AG04450 (cell line): ENCODE measurements at places on chromosomes 6 and 20.

- DNase-seq = no peak
These were observed 61.4 kb upstream of the E2F3 start for GRCh38 chr6:20340068-20340848.

DNA sequence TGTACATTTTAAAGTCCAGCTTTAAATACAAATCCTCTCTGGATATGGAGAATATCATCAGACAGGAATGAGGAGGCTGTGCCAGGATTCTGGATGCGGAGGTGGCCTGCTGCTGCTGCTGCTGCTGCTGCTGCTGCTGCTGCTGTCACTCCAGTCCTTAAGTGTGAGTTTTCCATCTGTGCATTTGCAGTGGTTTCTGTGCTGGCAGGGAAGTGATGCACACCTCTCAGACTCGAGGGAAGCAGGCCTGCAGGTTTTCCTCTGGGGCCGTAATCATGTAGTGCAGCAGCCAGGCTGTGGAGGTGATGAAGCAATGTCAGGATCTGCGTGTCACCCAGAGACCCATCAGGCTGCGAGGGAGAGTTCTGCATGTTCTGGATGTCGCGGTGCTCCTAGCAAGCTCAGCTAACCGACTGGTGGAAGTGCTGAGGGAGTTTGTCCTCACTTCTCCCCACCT is 32.0 kb downstream of the CFAP61 start:
- no peak for DNase-seq

DNA sequence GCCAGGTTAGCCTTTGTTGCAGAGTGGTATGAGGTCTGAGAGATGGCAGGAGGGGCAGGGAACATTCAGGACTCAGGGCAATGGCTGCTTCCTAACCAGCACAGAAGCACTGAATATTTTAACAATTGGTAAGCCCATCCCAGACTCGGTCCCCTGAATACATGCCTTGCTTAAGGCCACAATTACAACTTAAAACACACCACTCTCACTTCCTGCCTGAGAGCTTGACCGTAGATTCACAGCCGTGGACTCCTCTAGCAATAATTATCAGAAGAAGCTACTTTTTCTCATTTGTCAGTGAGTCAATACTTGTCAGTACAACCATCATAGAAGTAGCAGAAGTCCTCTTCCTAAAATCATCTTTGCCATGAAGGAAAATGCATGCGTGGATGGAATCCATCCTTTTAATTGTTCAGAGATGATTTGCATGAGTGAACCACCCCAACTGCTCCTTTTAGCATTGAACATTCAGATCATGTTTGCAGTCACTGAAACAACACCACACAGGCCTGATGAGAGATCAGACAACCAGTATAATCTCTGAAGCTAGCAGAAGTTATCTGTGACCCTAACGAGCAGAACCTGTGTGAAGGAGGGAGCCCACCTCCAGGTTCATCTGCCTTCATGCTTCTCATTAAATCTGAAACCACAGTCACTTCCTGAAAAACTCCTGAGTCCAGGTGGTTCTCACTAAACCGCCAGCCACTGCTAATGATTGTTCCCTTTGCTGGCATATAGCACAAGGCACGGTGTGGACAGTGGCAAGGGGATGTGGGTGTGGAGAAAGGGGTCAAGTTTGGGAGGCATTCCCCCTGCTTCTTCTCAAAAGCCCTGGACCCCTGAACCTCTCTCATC is 333.9 kb upstream of the CNR1 start:
- no peak for DNase-seq

DNA sequence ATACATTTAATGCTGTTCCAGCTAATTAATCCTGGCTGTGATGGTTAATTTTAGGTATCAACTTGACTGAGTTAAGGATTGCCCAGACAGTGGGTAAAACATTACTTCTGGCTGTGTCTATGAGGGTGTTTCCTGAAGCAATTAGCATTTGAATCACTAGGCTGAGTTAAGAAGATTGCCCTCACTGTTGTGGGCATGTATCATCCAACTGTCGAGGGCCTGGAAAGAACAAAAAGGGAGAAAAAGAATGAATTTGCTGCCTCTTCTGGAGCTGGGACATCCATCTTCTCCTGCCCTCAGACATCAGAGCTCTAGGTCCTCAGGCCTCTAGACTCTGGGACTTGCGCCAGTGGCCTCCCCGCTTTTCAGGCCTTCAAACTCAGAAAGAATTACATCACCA is 34.3 kb downstream of the SDHAF4 start:
- no peak for DNase-seq

- no peak for DNase-seq
These were observed 969.6 kb downstream of the EYS start for GRCh38 chr6:64737418-64737817.

DNA sequence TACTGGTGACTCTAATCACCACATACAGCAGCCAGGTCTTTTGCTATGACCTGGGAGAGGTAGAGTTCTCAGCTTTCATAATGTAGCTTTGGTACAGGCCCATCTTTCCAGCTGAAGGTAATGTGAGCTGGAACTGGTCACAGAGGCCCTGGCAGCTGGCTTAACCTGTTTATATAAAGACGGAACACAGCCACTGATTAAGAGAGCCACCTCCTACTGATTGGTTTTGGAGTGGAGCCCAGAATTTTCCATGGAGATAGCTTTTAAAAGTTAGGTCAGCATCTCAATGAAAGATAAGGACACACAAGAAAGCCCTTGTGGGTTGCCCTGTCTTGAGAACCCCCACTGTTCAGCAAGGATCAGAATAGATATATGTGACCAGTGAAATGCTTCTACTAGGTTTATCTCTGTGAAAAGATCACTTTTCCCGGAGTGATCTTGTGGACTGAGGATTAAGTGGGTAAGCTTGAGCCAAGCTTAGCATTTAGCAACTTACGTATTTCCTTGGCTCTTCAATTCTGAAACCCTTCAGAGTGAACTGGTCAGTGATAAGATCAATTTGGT is 213.7 kb upstream of the CITED2 start:
- DNase-seq = no peak

GRCh38 chr20:32336918-32337347 is 21.2 kb upstream of the ASXL1 start:
- DNase-seq = no peak

DNA sequence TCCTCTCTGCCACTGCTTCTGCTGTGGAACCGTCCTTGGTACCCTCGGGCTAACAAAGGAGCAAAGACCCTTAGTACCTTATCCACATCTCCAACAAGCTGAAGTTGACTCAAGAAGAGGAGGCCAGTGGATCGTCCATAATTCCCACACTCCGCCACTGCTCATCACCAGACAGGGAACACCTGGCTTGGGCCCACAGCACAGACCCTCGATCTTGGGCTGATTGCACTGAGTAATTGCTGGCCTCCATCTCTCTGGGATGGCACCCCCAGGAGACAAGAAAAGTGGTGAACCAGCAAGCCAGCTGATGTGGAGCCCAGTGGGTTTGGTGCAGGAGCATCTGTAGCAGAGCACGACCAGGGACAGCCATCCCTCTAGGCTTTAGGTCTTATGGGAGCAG is 109.4 kb upstream of the GRIK2 start:
- no peak for DNase-seq

- no peak for DNase-seq
These were observed 390.9 kb upstream of the NRSN1 start for GRCh38 chr6:23735151-23735550.

DNA sequence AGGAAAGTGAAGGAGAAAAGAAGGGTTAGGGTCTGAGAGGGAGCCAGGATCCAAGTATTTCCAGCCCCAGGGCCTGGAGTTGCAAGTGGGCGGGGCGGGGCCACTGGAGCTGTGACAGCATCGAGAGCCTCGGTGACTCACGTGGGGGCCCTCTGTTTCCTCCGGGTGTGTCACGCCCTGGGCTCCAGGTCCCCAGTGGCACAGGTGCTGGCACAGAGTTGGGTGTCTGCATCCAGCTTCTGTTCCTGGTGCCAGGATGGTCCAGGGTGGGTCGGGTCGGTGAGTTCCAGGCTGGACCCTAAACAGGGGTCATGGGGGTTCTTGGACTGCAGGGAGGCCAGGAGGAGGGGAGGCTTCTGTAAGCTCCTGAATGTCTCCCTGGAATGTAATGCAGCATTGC is 16.7 kb downstream of the RAET1L start:
- DNase-seq = no peak

DNA sequence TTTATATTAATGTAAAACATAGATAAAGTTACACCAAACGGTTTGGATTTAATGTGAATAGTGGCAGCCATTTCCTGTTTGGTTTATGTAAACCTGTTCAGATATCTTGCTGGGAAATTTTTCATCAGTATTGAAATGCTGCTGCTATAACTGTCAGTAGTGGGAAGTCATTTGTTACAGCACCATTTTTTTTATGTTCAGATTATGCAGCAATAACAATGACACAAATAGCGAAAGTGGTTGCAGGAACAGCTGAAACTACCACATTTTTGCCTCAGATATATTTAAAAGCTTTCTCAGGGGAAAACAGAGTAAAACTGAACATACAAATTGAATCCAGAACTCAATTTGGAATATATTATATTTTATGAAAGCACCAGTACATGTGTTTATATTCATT is 128.8 kb upstream of the SIM1 start:
- DNase-seq = no peak

- DNase-seq = no peak
These were observed 255.8 kb downstream of the NFATC2 start for GRCh38 chr20:51286758-51287157.

DNA sequence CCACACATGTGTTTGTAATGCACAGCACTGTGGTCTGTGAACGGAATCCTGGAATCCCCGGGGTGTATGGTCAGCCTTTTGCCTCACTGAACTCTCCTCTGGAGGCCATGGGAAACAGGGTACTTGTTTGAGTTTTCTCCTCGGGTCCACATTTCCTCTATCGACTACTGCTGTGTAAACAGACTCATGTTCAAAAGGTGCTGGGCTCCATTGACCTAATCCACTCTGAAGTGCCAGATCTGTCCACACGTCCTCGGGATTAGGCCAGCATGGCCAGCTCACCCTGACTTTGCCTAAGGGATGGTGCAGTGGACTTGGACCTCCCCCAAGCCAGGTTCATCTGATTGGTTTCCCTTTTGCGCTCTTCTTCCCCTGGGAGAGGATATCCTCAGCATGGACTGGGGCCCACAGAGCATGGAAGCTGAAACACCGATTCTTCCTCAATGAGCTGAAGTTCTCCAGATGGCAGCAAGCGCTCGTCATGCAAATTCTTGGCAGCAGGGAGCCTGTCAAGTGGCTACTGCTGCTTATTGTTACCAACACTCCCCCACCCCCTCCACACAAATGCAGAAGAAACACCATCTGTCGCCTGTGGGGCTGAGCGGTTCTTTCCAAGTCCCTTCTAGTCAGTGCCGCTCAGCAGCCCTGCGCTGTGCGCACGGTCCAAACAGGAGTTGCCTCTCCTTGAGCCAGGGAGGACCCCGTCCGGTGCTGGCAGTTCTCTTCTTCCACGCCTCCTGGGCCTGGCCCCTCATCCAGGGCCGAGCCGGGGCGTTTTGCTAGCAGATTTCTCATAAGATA is 292.6 kb upstream of the MARCKS start:
- peak; percentile 79 for DNase-seq

GRCh38 chr20:25220021-25220730 is 24.7 kb downstream of the ENTPD6 start:
- DNase-seq = no peak
